ENCODE measurements at places on chromosomes 6 and 20. TPM values are rescaled to one million over a fixed set of nuclear protein-coding genes. Genes with fewer than 3 reads are reported as not detected.

GRCh38 chr20:63168861-63169260 is 47.1 kb downstream of the YTHDF1 start:
- no peak for DNase-seq

- no peak for DNase-seq
These were observed 55.9 kb downstream of the ANKEF1 start for GRCh38 chr20:10090588-10091166.

DNA sequence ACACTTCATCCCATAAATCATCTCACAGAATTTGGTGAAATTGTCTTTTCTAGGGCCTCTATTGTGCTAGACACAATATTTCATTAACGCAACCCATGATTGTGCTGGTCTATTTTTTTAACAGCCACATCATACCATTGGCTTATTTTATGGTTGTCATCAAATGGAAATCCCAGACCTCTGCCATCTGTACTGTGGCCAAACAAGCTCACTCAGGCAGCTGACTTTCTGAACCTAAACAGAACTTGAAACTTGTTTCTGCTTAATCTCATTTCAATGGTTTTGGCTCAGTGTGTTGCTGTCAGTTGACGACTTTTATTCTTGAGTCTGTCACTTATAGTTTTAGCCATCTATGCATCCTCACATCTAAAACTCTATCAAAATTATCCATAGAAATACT is 111.8 kb downstream of the HAO1 start:
- no peak for DNase-seq

DNA sequence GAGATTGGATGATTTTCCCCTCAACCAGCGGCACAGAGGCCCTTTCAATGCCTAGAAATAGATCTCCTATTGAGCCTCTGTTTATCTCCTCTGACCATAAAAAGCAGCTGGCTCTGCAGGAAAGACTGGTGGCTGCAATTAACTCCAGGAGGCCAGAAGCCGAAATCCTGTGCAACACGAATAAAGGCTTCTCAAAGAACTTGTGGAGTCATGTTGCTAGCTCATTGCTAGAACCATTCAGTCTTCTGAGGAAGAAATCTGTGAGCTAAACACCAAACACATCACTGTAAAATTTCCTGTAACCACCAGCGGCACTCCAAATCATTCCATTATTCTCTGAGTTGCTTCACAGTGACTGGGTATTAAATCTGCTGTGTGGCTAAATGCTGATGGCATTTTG is 49.1 kb upstream of the TPD52L1 start:
- DNase-seq: no peak

NR2E1 gene
- not detected for total RNA-seq

SLC22A23 gene
- total RNA-seq: 39.6 TPM

FAM209A gene
- total RNA-seq: not detected
